ENCODE measurements at places on chromosomes 5 and 9.

DNA sequence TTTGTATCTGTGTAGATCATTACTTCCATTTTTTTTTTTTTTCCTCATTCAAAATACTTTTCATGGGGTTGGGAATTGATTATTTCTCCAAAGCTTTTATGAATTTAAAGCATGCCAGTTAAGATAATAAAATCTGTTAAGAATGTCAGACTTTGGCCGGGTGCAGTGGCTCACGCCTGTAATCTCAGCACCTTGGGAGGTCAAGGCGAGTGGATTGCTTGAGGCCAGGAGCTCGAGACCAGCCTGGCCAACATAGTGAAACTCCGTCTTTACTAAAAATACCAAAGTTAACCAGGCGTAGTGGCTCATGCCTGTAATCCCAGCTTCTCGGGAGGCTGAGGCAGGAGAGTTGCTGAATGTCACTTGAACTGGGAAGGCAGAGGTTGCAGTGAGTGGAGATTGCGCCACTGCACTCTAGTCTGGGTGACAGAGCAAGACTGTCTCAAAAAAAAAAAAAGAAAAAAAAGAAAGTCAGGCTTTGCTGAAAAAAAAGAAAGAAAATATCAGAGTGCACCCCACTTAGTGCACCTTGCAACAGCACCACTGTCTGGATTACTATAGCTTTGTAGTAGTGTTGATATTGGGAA, 18.5 kb downstream of the TBC1D2 start:
- no peak for DNase-seq

- DNase-seq: peak; percentile 80
Measured at GRCh38 chr5:83844449-83845068, 123.9 kb upstream of the HAPLN1 start.

DNA sequence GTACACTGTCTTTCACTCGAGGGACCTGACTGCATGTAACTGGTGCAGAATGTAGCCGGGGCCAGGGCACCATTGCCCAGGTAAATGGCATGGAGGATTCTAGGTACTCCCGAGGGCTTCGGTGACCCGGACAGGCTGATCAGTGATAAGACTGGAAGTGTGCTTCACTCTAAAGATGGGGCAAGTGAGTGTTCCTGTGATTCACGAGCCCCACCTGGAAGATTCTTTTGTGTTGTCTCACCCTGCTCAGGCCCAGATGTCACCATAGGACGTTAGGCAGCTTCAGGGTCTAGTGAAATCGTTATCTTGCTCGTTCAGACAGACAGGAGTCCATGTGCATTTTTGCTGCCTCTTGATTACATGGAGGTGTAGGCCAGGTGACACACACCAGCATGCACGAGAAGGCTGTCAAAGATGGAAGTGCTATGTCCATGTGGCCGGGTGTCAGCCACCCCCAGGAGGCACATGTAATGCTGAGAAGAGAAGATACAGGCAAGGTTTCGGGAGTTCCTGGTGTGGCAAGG, 73.9 kb downstream of the WNK2 start:
- peak; percentile 97 for DNase-seq

GRCh38 chr5:1910081-1910760, 27.5 kb upstream of the IRX4 start:
- DNase-seq: no peak

DNA sequence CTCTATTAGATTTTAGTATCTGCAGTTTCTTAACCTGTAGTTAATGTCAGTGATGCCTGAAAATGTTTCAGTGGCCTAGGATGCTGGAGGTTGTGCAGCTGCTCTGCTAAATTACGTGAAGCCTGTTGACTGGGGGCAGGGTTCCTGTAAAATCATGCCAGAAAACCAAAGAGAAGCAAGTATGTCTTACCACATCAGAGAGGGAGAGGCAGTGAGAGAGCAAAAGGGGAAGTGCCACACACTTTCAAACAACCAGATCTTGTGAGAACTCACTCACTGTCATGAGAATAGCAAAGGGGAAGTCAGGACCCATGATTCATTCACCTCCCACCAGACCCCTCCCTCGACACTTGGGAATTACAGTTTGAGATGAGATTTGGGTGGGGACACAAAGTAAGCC, 83.9 kb upstream of the CYLC2 start:
- no peak for DNase-seq

GRCh38 chr9:3656224-3656623, 130.4 kb upstream of the RFX3 start:
- no peak for DNase-seq

DNA sequence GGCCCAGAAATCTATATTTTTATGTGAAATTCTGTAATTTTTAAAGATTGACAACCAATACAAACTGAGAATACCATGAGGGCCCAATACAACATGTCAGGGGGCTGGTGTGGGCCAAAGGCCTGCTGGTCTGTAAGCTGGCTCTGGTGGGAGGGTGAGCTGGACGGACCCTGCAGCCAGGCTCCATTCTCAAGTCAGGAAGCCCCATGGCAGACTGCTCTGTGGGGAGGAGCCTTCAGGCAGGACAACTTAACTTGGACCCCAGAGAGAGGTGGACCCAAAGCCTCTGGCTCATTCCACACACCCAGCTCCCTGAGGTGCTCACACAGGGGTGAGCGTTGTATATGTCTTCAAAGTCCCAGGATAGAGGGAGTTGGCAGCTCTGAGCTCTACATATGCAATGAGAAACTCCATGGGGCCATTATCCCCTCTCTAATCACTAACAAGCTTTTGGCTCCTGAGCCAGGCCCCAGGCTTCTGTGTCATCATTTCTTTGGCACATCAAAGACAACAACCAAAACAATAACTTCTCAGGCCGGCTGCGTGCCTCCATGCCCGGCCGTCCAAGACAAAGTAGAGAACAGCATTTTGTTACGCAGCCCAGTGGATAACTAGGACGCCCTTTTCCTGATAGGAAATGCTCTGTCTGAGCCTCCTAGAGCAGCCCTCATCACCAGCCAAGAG, 6.4 kb downstream of the SEPTIN8 start:
- no peak for DNase-seq

DNA sequence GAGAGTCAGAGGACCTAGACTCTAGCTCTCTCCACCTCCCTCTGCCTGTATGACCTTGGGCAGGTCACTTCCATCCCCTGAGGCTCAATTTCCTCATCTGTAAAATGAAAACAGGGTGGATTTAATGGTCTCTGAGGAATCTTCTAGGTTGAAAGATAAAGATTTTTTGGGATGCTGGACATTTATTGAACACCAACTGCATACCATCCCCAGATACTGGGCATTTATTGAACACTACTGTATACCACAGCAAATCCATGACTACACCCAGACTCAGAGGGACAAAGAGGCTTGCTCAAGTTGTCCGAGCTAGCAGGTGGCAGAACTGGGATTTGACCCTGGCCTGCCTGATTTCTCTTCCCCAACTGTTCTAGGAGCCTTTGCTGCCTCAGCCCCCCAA, 25.0 kb upstream of the CPLX2 start:
- no peak for DNase-seq

DNA sequence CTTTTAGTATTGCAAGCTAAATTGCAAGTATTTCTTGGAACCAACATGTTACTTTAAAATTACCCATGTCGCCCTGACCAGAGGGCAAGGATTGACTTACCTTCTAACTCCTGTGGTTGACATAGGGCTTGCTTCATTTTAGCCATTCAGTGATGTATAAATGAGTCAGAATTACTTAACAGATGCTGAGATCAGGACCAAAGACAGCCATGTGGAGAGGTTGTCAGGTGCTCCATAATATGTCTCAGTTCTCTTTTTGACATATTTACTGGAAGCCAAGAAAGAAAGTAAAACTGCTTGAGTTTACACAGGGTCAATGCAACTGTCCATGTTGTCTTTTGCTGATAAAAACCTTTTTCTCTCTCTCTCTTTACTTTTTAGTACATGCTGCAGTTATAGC, 33.2 kb downstream of the F2RL2 start:
- no peak for DNase-seq

GRCh38 chr5:21689587-21689986, 1163.6 kb downstream of the CDH12 start:
- no peak for DNase-seq

DNA sequence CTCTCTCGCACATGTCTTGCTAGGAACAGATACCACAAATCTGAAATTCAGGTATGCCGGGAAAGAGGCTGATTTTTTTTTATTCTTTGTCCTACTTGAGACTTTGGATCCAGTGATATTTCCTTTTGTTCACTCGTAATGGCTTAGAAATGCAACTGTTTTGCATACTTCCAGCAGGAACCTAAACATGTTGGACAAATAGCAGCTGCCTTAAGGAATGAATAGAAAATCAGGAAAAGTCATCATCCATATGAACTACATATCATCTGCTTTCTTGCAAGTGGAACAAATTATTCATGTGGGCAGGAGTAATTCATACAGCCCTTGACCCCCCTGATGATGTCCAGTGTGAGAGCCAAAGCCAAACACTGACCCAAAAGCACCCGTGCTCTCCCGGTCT, 17.4 kb downstream of the TTC39B start:
- DNase-seq: no peak

GRCh38 chr9:82418334-82418733, 429.8 kb downstream of the SPATA31D1 start:
- DNase-seq: no peak

DNA sequence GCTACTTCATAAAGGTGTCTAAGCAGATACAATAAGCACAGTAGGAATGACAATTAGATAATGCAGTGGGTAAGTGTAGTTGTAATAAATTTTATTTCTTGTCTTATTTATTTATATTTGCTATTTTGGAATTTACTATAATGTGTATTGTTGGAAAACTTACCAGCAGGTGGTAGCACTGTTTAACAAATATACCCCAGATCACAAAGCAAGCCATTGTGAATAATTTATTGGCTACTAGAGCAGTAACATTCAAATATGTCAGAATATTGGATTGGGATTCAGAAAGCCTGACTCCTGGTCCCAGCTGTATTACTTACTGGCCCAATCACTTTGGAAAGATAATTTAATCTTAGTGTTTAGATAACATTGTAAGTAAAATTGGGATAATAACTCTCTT, 78.0 kb downstream of the ISOC1 start:
- no peak for DNase-seq

DNA sequence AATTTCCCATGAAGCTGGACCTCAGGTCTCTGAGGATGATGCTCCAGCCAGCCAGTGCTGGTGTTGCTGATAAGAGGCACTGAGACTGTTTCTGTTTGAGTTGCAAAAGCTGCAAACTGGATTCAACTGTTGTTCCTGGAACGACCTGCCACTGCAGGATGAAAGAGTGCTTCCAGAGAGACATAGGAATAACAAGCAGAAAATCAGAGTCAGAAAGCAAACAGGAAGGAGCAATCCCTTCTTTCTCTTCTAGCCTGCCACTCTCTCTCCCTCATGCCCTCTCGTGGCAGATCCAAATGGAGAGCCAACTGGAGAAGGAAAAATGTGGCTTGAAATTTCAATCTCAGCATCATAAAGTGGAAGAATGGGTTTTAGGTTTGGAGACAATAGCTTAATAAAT, 110.4 kb downstream of the STARD4 start:
- DNase-seq: no peak

- no peak for DNase-seq
Measured at GRCh38 chr9:110465190-110465589, 114.4 kb downstream of the SVEP1 start.

GRCh38 chr5:14097998-14098471, 45.1 kb upstream of the TRIO start:
- peak; percentile 75 for DNase-seq

DNA sequence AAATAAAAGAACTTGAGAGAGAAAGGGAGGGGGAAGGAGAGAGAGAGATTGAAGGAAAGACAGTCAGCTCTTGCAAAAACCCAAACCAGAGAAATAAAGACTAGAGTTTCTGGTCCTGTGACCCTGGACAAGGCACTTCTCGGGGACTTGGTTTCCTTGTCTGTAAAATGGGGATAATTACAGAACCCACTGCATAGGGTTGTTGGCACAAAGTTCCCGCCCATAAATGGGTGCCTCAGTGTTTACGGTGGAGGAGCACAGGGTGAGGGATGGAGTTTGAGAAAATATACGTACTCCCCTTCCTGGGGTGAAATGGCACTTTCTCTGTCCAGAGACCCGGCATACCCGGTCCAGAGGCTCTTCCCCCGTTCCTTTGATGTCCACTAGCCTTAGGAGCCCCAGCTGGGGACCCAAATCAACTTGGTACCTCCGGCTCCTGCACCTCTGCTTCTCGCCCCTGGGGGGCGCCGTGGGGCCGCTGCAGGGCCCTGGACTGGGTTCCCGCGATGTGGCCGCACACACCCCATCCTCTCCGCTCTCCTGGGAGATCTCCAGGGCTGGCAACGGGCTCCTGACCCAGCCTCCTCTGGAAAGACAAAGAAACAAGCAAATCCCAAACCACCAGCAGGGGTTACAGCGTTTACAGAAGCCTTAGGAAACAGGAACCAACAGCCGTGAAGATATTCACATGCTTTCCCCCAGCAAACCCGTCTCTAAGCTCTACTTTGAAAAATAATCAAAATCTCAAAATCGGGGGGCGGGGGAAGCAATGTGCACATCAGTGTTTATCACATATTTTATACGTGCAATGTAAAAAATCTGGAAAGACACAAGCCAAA, 26.3 kb downstream of the PTGES start:
- peak; percentile 84 for DNase-seq

GRCh38 chr5:164336906-164337305, 831.5 kb downstream of the MAT2B start:
- no peak for DNase-seq

GRCh38 chr9:68979538-68980314, 34.2 kb downstream of the PRKACG start:
- no peak for DNase-seq

DNA sequence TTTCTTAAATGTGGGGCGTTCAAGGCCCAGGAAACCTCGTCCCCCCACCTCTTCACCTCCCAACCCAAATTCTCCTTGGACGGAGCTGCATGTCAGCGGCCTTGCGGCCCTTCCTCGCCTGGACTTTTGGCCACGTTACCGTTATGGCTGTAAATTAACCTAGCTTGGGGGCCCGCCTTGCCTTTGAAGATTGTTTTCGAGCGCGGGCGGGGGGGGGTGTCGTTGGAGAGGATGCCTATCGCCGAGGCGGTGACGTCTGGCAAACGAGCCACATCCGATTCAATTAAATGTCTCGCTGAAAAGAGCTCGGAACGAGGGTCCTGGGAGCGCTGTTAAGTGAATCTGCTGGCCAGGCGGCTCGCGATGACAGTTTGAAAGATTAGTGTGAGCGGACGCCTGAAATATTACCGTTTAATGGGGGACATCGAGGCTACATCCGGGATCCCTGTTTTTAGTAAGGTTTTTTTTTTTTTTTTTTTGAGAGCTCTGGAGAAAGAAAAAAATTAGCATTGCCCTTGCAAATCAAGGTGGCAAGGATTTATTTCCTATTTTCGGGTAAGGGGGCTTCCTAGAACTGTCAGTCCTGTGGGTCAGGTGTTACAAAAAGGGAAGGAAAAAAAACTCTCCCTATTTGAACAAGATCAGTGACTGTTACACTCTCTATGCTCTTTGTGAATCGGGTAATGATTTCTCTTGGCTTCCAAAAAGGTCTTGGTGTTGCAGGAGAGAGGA, 2.3 kb upstream of the NKX2-5 start:
- DNase-seq: no peak

GRCh38 chr9:80383331-80383730, 811.6 kb downstream of the TLE4 start:
- no peak for DNase-seq

GRCh38 chr5:76836585-76836984, 13.2 kb upstream of the S100Z start:
- DNase-seq: no peak
